ENCODE measurements at places on chromosomes 7 and 10. TPM values are rescaled to one million over a fixed set of nuclear protein-coding genes. Genes with fewer than 3 reads are reported as not detected.

Gene DRGX
- not detected for total RNA-seq

Gene CTBP2
- total RNA-seq, result 86.5 TPM

Gene GIMAP6
- 89.9 TPM for total RNA-seq

Gene INMT
- total RNA-seq, result 0.27 TPM

Gene UTF1
- not detected for total RNA-seq

Gene CYTH3
- 16.5 TPM for total RNA-seq

Gene ZNF488
- 0.07 TPM for total RNA-seq

Gene OR6V1
- total RNA-seq, result not detected

Measured in mammary microvascular endothelial cell (primary cell).